ENCODE measurements at places on chromosomes 3 and 15.

GRCh38 chr15:74785194-74786032, 3.5 kb downstream of the CSK start:
- DNase-seq: no peak

- no peak for DNase-seq
Observed at GRCh38 chr3:87288446-87288845, 12.1 kb upstream of the POU1F1 start.

GRCh38 chr3:54862526-54862925, 65.3 kb downstream of the LRTM1 start:
- DNase-seq: no peak

DNA sequence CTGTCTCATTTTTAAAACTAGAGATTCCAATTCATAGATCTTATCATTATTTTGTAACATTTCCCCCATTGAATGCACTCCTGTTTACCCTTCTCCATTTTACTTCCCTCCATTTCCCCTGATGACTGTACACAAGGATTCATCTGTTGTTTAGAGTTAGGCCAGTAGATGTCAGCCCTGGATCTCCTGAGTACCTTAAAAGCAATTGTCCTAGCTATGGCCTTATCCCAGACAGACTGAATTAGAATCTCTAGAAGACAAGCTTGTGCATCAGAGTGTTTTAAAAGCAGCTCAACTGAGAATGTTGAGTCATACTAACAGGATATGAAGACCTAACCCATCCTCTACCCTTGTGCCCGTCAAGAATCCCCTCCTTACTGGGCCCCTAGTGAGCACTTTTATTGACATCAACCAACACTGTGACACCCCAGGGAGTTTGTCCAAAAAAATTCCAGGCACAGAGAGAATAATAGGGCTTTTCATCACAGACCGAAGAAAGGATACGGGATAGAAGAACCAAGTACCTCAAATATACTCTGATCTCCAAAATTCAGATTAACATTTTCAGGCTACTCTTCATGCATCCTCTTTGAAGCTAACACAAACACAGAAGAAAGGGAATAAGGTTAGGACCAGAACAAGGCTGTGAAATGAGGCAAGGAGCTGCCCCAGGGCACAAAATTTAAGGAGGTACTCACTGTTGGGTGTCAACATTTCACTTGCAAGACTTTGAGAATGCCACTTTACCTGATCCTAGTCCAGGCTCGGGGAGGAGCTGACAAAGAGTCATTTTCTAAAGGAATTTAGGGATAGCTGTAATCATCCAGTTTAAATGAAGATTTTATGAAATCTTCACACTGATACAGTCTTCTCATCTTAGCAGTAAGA, 17.1 kb downstream of the ZBED2 start:
- no peak for DNase-seq

GRCh38 chr3:105944276-105944675, 75.5 kb upstream of the CBLB start:
- no peak for DNase-seq
